ENCODE measurements at places on chromosomes 3 and 15.

DNA sequence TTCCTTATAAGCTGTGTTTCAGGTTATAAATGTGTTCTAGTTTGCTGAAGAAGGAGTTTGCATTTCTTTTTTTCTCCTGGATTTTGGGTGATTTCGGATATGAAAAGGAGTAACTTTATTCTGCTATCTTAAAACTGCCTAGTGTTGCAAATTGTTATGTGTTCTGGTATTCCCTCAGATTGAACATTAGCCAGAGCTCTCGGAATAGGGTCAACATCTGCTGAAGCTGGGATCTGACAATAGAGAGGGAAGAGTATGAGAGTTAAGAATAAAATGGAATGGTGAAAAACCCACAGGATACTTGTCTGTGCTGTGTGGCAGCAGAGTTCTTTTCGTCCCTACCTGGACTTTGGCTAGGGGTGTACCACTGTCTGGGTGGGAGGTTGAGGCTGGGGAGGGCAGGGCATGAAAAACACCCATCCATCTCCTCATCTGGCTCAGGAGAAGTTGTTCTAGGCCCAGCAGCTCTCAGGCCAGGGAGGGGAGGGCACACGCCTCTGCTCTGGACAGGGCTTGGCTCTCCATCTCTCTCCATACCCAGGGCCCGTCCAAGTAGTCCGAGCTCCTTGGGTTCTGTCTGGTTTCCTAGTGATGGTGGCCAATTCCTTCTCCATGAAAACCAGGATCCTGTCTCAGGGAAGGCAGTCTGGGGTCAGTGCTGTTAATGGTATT, 13.2 kb downstream of the SPSB4 start:
- DNase-seq = no peak

GRCh38 chr15:77475001-77475400, 54.3 kb downstream of the HMG20A start:
- DNase-seq = no peak

DNA sequence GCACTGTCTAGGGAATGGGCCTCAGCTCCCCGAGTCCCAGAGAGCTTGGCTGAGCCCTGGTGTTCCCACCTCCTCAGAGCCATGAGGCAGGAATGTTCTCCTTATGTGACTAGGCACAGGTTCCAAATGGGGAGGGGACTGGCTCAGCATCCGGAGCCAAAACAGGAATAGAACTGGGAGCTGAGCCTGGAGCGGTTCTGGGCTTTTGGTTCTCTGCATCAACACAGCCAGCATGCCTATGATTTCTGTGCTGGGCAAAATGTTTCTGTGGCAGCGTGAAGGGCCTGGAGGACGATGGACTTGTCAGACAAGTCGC, at the start of gene FAM131A:
FAM131A (plus strand) TSS at position 202 of the 316 bp plus-strand sequence; CDS start at position 233, 31 bp downstream.
- no peak for DNase-seq

DNA sequence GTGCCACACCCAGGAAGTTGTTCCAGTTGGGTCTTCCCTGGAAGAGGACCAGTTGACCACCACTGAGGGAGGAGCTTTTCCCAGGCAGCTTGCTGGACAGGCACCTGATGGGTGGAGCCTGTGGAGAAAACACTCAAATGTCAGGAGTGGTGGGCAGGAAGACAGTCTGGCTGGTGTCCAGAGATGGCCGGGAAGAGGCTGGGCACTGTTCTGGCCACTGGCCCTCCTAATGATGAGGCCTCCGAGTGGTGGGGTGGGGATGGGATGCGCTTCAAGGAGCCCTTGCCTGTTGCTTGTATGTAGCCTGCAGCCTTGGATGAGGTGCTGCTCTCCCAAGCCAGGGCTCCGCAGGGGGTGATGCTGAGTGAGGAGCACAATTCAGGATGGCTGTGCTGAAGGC, 12.3 kb downstream of the PLEKHO2 start:
- no peak for DNase-seq

GRCh38 chr3:167668651-167669050, 14.9 kb upstream of the WDR49 start:
- DNase-seq = no peak

- DNase-seq = no peak
Observed at GRCh38 chr3:97612632-97613031, 151.9 kb upstream of the ARL6 start.

DNA sequence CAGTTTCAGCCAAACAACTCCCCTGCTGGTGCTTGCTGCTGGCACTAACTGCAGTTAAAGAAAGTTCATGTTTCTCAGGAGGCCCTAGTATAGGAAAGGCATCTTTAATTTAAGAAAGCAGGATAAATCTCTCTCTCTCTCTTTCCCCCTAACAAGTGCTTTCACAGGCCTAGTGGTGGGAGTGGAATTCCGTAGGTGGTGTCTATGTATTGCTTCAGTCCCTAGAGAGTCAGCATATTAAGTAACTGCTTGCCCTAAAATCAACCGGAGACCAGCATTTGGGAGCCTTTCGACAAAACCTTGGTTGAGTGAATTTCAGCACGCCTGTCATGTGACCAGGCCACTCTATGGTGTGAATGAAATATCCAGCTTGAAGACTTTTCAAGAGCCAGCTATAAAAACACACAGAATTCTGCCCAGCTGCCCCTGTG, 169.2 kb upstream of the TGFBR2 start:
- DNase-seq = no peak

DNA sequence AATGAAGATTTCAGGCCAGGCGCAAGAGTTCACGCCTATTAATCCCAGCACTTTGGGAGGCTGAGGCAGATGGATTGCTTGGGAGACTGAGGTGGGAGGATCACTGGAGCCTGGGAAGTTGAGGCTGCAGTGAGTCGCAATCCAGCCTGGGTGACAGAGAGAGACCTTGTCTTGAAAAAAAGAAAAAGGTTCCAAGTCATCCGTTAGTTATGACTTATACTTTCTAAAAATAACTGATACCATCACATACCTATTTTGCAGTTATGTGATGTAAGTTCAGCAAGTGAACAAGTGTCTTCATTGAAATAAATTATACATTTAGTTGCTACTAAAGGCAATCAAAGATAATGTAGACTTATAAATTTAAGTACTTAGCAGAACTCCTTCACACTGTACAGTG, 22.1 kb downstream of the CLPX start:
- no peak for DNase-seq

GRCh38 chr3:30226601-30227151, 379.7 kb upstream of the TGFBR2 start:
- no peak for DNase-seq

GRCh38 chr15:82020625-82021394, 25.0 kb downstream of the MEX3B start:
- no peak for DNase-seq

- no peak for DNase-seq
Observed at GRCh38 chr15:93900476-93901400, 330.6 kb upstream of the MCTP2 start.

DNA sequence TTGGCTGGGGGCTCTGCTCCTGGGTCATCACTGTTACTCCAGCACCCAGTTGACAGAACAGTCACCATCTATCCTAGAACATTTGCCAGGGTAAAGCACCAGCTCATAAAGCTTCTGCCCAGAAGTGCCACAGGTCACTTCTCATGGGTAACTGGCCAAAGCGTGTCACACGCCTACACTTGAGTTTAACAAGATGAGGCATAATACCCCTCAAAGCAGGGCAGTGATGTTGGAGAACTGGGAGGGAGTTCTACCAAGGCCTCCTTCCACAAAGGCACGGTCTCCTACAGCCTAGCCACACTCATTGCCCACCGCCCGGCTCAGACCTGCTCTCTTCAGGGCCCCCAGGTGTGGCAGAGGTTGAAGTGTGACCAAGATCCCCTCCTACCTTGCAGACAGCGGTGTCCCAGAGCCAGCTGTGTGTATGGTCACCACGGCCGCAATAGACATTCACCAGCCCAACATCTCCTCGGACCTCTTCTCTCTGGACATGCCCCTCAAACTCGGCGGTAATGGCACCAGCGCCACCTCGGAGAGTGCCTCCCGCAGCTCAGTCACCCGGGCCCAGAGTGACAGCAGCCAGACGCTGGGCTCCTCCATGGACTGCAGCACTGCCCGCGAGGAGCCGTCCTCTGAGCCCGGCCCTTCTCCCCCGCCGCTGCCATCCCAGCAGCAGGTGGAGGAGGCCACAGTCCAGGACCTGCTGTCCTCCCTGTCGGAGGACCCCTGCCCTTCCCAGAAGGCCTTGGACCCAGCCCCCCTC, 107.7 kb downstream of the ETFA start:
- DNase-seq = no peak

DNA sequence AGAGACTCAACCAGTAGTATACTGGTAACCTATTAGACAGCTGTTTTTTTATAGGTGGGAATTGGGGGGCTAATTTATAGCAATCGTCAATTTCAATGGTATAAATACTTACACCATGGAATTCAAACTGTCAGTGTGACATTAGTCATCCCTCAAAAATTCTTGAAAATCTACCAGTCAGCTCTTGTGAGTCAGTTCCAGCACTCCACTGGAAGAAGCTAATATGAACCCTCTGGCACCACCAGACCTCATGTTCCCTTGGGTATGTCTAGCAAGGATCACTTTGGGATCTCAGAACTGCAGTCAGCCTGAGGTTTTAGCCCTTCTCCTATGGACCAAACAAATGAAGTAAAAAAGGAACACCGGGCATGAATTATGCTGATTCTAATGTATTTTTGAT, 11.8 kb upstream of the UACA start:
- DNase-seq = peak; percentile 64

GRCh38 chr3:110077093-110077492, 739.7 kb upstream of the DPPA4 start:
- DNase-seq = no peak

DNA sequence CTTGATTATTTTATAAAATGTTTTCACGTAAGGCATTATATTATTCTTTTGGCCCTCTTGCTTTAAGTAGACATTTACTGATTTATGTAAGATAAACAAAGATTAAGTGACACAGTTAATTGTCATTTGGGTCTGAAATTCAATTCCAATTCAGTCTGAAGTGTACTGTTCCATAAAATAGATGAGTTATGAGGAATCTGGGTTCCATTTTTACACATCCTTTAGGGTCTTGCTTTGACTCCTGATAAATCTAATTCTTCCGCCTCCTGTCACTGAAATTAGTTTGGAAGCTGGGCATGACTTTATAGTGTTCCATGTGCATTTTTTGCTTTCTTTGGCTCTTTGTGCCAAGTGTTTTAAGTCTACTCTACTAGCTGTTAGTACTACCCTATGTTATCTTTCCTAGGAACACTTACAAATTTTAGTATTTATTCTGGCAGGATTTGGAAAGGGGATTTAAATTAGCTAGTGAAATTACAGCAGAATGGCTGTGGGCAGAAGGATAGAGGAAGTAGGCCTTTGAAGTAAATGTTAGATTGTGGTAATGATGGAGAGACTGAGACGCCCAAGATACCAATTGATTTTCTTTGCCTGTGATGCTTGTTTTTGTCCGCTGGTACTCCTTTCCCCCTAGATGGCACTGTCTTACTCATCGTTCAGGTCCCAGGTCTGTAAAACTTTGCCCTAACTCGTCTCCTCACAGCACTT, 14.3 kb downstream of the ARL8B start:
- peak; percentile 16 for DNase-seq

DNA sequence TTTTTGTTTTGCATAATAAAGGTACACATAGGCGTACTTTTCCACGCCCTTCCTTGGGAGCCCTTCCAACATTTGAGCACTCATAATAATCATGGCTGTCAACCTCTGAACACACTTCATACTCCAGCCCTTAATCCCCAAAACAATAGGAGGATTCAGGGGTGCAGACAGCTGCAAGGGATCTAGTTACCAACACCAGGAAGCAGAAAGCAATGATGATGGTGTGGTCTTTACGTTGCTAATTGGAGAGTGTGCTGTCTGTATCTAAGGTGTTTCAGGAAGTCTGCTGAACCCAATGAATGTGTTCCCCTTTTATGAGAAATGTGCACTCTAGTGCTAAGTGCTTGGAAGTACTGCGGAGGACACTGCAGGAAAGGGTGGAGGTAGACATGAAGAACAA, 60.3 kb upstream of the PDZRN3 start:
- no peak for DNase-seq

- no peak for DNase-seq
Observed at GRCh38 chr15:28085489-28086174, 13.5 kb downstream of the OCA2 start.

DNA sequence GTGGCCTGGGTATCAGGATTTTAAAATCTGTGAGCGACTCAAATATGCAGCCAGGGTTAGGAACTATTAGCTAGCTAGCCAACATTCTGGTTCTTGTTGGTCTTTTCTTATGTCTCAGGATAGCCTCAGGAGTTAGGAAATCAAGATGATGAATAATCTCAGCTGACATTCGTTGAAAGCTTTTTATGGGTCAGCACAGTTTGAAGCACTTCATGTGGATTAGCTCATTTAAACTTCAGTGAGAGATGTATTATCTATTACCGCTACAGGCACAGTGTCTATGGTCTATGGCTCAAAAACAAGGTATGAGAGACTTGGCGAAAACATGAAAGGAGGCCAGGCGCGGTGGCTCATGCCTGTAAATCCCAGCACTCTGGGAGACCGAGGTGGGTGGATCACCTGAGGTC, 187.5 kb upstream of the THRB start:
- peak; percentile 51 for DNase-seq

- DNase-seq = no peak
Observed at GRCh38 chr15:29126821-29127461, 142.7 kb downstream of the NSMCE3 start.

DNA sequence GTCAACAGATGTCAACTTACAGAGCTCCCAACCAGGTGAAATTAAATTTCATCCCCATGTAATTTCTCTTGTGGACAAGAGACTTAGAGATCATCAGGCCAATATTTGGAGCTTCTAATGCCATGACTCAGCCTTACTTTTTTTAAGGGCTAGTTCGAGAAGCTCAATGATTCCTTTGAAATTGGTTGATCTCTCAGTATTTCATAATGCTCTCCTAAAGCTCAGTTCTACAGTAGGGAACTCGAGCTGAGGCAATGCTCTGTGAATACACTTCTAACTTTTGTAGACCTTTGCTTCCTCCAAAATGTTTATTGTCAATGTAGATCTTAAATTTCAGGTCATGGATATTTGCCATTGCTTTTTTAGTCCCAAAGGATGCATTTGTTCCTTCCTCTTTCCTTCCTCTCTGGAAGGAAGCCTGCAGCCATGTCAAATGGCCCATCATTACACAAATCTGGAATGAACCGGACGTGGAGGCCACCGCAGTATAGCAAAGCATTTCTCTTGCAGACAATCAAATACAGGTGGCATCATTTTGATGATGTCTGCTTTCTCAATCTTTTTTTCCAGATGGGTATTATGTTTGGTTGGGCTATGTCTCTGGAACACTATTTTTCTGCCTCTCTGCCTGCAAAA, 28.3 kb downstream of the STARD5 start:
- DNase-seq = no peak

GRCh38 chr3:179093807-179094206, 22.2 kb upstream of the ZMAT3 start:
- peak; percentile 33 for DNase-seq

DNA sequence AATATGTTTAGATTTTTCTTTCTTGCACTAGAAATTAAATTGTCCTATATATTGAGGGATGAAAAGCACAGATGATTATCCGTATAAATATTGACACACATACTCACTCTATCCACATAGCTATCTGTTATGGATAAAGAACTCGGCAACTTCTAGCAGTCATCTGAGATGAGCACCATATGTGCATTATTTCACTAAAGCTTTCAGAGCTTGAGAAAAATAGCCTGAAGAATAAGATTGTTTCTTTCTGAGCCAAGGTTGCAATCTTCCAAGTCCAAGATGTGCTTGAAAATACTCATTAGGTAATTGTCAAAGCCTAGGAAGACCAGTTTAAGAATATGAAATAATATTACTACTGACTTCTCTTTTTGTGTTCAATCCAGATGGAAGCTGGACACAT, 40.5 kb downstream of the COL8A1 start:
- DNase-seq = no peak

GRCh38 chr15:54917312-54917711, 279.4 kb downstream of the RSL24D1 start:
- no peak for DNase-seq

Measured in Daoy (cell line).